Large intestine (tissue), 12 donors: ENCODE measurements at places on chromosomes 7 and 10. TPM values are rescaled to one million over a fixed set of nuclear protein-coding genes. Genes with fewer than 3 reads are reported as not detected.

ANK3 gene
- 89.1 TPM for polyA plus RNA-seq

TUBAL3 gene
- 33.9 TPM for polyA plus RNA-seq

METTL27 gene
- 7.6 TPM for polyA plus RNA-seq

TRIM74 gene
- 0.88 TPM for polyA plus RNA-seq

RBP3 gene
- polyA plus RNA-seq = 0.06 TPM

ADARB2 gene
- polyA plus RNA-seq = 0.52 TPM

PNLIPRP1 gene
- 0.63 TPM for polyA plus RNA-seq

MBL2 gene
- 0.09 TPM for polyA plus RNA-seq

HOXA5 gene
- polyA plus RNA-seq = 30.3 TPM

DOCK4 gene
- polyA plus RNA-seq = 8.1 TPM

CCL24 gene
- 32.1 TPM for polyA plus RNA-seq

SEMA4G gene
- polyA plus RNA-seq = 121 TPM
